Stimulated activated CD4-positive, alpha-beta T cell treated with anti-CD3 and anti-CD28 coated beads, TNF-alpha, amount 100 ng/mL, for 24 hours (primary cell): ENCODE measurements at places on chromosomes 11 and 22.
A peak's percentile ranks its signal among the peaks of the same experiment; 100 is the strongest.

- no peak for DNase-seq
Observed at GRCh38 chr22:43289531-43289963, 53.6 kb downstream of the SCUBE1 start.

DNA sequence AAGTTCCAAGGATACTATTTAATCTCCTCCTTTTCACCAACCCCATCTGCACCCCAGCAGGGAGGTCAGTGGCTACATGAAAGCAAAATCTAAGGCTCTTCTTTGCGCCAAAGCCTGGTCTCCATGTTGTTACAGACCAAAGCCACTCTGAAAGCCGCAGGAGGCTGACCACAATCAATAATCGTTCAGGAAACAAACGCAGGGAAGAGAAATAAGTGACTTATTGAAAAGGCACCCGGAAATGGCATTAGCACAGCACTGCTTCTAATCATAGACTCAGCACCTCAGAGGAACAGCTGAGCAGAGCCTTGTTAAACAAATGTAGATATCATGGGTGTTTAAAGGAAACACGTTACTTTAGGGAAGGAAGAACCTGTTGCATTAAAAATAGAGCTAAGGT lies 183.9 kb downstream of the KIRREL3 start:
- no peak for DNase-seq

GRCh38 chr22:39490135-39490798 lies 11.8 kb upstream of the MIEF1 start:
- peak; percentile 82 for DNase-seq

GRCh38 chr22:35663371-35663770 lies 15.1 kb downstream of the APOL6 start:
- DNase-seq: no peak

- DNase-seq: no peak
Observed at GRCh38 chr22:42434748-42435425, 2.7 kb upstream of the NFAM1 start.

- DNase-seq: peak; percentile 72
Observed at GRCh38 chr11:64226507-64227051, 505 bp downstream of the NUDT22 start.

DNA sequence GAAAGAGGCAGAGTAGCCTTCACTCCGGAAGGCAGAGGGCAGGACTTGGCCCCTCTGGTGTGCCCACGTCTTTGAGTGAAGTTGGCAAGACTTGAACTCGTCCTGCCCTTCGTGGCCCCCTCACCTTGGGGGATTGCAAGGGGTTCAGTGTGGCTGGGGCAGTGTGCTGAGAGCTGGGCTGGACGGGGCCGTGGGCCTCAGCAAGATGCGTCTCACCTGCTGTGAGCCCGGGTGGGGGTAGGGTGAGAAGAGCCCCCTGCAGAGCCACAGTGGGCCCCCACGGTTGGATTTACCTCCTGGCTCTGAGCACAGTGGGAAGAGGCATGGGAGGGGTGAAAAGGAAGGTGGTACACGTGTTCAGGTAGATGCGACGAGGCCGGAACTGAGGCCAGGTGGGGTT lies 81.4 kb upstream of the ATXN10 start:
- DNase-seq: no peak

DNA sequence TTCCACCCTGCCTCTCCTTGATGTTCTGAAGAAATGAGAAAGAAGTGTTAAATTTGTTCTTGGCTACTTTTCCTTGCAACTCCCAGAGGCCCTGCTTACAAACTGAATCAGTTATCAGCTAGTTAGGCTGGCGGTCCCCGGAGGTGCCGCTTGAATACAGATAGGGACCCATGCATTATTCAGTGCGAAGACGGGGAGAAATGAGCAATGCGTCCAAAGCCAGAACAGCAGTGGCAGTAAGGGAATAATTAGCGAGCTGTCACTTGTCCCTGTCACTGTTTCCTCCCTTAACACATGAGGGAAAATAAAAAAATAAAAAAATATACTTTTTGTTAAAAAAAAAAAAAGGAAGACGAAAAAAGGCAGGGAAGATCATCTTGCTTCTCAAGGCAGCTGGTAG lies 528.1 kb downstream of the MN1 start:
- DNase-seq: no peak

DNA sequence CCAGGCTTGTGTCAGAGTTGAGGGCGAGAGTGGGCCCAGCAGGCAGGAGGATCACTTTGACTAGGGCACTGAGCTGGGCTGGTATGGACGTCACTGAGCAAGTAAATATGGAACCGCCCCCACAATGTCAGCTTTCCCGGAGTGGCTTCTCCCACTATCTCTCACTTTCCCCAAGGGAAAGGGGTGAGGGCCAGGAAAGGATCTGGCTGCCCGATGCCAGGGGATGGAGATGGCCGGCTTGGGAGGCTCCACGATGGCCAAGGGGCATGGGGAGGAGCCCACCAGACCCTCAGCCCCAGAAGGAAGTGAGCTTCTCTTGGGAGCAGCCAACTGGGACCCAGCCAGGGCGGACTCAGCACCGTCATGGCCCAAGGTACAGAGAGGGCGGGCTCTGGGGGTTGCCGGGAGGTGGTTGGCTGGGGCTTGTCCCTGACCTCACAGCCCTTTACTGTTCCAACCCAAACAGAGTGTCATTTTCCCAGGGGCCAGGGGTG lies 8.7 kb downstream of the PRDM11 start:
- no peak for DNase-seq

DNA sequence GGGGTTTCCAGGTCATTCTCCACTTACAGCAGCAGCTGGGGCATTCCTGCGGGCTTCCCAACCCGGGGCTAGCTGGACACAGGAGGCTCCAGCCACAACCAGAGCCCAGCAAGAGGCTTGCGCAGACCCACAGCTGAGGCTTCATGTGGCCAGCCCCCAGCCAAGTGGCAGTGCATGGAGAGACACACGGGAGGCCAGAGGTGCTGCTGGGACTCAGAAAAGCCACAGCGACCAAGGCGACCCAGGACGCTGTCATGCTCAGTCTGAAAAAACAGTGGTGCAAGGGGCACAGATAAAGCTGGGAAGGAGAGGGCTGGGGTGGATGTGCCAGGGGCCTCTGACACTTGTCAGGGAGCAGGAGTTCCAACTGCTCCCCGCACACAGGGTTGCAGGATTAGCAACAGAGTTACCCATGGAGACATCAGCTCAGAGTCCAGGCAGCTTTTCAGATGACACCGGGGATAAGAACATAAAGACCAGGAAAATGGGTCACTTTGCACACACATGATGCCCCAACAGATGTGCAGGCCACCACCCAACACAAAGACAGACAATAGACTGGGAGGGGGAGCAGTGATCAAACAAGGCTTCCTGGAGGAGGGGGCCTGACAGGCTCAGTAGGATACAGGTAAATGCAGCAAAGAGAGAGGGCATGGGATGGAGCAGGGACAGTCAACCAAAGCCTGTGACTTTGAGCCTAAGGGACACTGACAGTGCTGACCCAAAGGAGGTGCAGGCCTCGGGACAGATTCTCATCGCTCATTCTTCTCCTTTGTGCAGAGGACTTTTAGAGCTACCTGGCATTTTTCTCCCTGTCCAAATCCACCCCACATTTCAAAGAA lies 6.9 kb upstream of the NEAT1 start:
- DNase-seq: no peak

DNA sequence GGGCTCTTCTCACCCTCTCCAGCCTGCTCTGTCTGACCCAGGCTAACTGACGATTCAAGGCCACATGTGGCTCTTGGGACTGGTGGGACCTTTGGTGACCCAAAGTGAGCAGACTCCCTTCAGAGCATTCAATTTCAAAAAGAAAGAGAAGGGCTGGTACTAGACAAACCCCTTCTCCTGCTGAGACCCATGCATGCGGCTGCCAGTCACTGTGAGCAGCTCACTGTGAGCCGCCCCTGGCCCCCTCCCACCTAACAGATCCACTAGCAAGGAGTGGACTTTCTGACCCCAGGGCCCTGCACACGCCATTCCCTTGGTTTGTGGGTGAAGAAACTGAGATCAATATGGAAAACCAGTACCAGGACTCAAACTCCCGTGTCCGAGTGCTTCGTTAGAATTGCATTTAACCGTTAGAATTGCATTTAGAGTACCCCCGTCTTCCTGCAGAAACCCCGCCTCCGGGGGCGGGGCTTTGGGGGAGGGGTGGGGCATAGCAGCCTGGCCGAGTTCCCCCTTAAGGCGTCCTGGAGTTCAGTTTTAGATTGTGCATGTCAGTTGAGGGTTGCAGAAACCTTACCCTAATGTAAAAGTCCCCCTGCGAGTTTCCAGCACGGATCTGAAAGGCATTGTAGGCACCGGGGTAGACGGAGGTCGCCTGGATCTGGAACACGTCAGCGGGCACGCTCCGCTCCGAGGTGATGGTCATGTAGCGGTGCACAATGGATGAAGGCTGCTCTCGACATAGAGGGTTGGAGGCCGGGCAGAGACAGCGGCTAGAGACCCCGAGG lies 5.1 kb downstream of the EFEMP2 start:
- no peak for DNase-seq
